ENCODE measurements at places on chromosomes 6 and 20.
A peak's percentile ranks its signal among the peaks of the same experiment; 100 is the strongest.

DNA sequence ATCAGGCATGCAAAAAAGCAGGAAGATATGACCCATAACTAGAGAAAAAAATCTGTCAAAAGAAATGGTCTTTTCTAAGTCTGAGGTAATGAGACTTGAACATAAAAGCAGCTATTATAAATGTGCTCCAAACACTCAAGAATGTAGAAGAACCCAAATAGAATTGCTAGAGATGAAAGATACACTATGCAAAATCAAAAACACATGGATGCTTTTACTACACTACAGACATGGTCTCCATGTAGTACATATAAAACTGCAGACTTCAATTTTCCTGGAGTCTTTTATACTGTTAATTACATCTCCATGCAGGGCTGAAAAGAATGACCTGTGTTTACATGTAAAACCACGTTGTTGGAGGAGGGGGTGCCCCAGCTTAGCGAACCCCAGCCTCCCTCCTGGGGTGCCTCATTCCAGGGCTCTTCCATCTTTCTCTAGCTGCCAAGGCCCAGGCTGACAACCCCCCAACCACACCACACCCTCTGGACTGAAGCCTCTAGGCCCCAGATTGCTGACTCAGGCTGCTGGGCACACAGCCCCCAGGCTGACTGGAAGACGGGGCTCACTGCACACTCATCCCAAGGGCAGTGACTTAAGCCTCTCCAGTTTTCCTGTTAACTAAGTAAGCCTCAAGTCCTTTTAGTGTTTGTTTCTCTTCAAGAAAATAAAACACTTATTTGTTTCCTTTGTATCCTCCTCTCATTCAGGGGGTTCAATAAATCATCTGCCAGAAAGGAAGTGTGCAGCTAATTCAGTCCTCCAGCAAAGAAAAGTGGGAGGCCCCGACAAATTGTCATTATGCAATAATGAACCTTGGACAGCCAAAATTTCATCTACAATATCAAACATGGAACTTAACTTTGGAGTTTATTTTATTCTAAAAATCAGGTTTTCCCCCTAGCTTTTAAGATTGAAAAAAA is 26.0 kb upstream of the PLAGL1 start:
- DNase-seq, result no peak

DNA sequence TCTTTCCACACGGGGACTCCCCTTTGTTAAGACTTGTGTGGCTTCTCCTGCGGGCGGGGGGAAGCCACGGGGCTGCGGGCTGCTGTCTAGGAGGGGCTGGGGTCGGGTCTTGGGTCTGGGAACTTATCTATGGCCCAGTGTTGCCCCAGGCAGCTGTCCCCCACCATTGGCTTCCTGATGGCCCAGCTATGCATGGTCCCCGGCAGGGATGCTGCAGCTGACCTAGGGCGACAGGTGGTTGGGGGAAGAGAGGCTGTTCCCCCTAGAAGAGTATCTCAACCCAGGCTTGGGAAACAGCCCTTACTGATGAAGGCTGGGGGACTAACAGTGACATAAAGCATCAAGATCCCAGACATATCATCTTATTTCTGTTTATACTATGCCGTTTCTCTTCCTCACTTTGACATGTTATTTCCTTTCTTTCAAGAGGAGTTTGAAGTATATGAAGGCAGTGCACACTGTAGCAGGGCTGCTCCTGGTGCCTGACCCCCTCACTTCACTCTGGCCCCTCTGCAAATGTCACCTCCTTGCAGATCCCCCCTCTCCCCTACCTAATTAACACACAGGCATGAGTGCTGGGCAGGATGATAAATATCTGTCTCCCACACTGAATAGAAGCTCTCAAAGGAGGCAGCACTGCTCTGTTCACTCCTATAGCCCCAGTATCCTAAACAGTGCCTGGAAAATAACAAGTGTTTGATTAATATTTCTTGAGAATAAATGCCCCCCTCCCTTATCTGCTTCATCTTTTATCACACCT is 87.0 kb downstream of the HIVEP2 start:
- DNase-seq, result no peak

DNA sequence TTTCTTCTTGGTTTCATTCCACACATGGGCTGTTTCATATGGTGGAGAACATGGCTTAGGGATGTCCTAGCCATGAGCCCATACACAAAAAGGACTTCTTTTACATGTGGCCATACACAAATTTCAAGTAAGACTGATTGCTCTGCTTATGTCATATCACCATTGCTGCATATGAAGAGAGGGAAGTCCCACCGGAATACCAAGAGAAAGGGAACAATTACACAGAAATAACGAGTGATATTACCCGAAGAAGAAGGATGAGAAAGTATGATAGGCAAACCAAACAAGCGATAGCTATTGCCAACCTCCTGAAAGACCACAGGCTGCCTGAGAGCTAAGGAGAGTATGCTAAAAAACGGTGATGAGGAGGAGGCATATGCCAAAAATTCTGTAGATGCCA is 70.5 kb upstream of the TNFRSF21 start:
- no peak for DNase-seq

DNA sequence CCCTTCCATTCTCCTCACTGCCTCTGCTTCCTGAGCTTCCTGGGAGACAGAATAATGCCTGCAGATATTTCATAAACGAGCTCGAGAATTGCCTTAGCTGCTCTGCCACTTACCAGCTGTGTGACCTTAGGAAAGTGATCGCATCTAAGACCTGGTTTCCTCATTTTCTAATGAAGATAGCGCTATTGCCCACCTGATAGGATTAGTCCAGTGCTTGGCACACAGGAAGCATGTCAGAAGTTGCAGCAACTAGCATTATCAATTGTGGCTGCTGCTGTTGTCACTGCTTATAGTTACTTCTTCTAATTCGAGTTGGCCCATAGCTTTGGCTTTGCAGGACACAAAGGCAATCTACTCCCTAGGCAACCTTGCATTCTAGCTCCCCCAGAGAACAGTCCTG is 305.5 kb upstream of the SGK1 start:
- DNase-seq, result no peak

DNA sequence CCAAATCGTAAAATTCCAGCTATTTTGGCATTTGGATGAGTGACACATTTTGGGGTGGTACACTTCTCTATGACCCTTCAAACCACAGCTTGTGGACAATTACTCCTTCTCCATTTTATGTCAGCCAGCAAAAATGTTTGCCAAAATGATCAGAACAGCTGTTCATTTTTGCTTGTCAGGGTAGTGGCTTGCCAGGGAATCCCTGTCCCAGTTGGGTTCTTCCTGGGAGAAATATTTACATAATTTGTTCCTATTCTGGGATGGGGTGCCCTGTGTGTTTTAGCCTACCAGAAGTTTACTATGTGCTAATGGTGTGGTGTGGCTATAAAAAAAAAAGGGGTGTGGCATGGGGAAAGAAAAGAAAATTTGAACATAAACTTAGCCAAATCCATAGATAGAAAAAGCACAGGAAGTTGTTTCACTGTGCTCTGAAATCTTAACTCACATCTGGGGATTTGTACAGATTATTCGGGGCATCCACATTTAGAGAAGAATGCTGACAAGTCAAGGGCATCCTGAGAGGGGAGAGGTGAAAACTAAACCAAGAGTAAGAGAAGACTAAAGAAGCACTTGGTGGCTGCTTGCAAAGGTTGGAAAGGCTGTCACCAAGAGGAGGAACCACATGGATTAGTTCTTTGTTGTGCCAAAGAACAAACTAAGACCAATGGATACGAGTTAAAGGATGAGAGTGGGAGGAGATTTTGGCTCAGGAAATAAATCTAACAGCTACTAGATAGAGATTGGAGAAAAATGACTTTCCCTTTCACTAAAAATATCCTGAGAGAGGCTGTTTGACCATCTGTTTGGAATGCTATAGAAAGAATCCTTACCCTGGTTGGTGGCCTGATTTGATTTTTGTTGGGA is 55.2 kb upstream of the RBM24 start:
- no peak for DNase-seq

GRCh38 chr6:121881974-121882667 is 446.7 kb downstream of the GJA1 start:
- no peak for DNase-seq

GRCh38 chr6:156109713-156110112 is 654.1 kb upstream of the NOX3 start:
- DNase-seq, result no peak

- no peak for DNase-seq
Measured at GRCh38 chr6:31528821-31529328, at the start of gene MCCD1. Gene MCCD1, plus strand, starts transcription at chr6:31528962. Its CDS starts 53 bp downstream, at chr6:31529015.

DNA sequence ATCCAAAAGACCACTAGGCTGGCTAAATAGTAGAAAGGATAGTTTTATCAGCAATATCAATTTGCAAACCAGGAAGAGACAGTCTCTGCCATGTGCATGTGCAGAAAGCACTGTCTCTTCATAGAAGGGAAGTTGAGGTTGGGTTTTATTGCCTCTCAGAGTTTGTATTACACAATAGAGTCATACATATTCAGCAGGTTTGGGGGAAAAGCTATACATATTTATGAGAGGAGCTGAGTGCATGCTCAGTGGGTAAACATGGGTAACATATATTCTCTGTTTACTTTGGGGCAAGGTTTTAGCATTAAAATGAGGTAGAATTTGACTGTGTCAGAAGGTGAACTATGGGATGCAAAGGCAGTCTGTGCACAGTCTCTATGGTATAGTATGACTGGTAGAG is 14.9 kb downstream of the TMEM170B start:
- DNase-seq, result no peak

GRCh38 chr6:132513831-132514545 is 1.1 kb upstream of the STX7 start:
- no peak for DNase-seq

- DNase-seq, result peak; percentile 58
Measured at GRCh38 chr20:32132911-32133549, 23.5 kb downstream of the TM9SF4 start.

DNA sequence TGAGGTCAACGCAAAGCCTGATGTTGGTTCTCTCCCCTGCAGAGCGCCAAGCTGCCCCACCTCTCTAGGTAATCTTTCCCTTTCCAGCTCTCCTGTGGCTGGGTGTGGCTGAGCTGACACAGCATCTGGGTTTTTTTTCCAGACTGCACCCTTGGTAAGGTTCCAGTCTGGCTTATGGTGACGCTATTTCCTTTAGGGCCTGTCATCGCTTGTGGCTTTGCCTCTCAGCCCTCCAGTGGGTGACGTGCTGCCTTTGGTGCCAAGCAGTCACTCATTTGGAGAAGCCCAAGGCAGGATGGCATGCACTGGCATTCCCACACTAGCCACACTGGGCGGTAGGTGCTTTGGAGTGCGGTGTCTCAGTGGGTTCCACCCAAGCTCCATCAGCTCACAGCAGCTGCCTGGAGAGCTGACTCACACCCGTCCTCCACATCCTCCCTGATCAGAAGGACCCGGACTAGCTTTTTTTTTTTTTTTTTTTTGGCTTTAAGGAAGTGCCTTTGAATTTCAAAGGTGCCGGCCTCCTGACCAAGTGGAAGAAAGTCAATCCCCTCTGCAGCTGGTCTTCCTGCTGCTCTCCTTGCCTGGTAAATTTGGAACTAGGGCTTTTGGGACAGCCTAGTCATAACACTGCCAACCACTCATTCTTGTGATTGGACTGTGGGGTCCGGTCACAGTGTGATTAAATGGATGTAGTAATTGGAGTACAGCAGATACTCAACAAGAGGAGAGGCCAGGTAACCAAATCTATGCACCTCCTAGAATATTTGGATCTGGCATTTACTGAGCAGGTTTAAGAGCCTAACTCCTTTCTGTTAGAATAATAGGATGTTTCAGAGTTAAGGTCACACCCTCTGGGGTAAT is 153.6 kb downstream of the CD83 start:
- no peak for DNase-seq

DNA sequence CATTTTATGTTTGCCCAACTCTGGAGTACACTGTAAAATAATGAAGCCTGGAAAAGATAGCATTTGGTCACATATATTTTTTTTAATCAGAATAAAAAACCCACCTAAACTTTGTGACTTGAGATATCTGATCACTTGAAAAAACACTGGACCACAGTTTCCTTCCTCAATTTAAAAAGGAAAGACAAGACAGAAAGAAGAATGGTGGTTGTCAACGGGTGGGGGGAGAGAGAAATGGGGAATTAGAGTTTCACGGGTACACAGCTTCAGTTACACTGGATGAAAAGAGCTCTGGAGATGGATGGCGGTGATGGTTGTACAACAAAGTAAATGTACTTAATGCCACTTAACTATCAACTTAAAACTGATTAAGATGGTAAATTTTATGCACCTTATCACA is 14.7 kb upstream of the DST start:
- no peak for DNase-seq

GRCh38 chr6:71481011-71481410 is 192.4 kb downstream of the OGFRL1 start:
- no peak for DNase-seq

DNA sequence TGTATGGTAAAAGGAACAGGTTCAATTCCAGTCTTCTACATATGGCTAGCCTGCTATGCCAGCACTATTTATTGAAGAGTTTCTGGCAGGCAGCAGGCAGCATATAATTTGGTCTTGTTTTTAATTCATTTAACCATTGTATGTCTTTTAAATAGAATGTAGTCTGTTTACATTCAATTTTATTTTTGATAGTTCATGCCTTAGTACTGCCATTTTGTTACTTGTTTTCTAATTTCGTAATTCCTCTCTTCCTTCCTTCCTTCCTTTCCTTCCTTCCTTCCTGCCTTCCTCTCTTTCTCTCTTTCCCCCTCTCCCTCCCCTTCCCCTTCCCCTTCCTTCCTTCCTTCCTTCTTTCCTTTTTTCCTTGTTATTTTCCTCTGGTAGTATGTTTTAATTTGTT is 17.6 kb upstream of the OR2J2 start:
- no peak for DNase-seq

DNA sequence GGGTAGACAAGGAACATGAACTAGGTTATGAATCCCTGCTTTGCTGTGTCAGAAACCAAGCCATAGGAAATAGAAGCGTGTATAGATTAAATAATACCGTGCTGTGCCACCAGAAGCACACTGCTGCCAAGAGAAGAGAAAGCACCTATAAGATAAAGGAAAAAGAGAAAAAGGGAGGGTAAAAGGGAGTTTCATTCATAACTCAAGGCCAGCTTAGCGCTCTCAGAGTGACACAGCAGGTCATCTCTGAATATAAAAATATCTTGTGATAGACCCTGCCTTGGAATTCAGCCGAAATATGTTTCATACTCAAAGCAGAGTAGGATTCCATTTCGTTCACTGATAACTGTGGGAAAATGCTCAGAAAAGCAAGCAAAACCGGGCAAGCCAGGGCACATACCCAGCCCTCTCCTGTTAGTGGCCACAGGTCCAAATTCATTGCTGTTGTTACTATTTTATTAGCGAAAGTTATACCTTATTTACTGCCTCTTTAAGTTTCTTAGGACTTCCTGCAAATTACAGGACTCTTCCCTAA is 8.7 kb downstream of the JAG1 start:
- DNase-seq, result no peak

DNA sequence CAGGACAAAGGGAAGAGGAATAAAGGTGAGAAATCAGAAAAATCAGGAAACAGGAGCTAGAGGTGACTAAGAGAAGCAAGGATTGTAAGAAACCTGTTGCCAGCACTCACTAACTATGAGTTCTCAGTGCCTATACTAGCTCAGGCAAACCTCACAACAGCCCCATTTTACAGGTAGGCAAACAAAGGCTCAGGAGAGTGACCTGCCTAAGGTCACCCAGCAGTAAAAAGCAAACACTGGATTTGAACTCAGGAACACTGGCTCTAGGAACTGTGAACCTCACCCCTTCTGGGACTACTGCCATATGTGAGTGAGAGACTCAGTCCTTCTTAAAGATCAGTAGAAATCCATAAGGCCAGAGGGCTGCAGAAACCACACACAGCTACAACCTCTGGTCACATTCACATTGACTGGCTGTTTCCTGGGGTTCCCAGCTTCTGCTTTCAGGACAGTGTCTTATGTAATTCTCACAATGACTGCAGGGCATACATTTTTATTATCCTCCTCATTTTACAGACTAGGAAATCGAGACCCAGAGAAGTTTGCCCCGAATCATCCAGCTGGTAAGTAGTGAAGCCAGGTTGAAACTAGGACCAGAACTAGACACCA is 80.7 kb upstream of the MAFB start:
- no peak for DNase-seq
